ENCODE measurements at places on chromosomes 6 and 20.

GRCh38 chr20:62511300-62511914, 35.6 kb upstream of the GATA5 start:
- DNase-seq: no peak

DNA sequence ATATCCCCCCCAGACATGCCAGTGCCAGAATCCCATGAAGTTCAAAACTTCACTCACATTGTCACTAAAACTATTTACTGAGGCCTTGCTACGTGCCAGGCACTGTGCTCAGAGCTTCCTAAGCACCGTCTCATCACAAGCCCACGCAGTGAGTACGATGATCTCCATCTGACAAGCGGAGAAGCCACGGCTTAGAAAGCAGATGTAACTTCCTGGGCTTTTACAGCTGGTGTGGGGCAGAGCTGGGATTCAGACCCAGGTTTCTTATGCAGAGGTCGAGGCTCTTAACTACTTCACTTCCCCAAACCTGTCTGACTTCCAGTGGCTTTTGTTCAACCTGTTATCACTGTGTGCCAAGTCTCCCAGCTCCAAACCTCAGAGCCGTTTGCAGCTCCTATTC, 8.3 kb downstream of the MDGA1 start:
- no peak for DNase-seq

DNA sequence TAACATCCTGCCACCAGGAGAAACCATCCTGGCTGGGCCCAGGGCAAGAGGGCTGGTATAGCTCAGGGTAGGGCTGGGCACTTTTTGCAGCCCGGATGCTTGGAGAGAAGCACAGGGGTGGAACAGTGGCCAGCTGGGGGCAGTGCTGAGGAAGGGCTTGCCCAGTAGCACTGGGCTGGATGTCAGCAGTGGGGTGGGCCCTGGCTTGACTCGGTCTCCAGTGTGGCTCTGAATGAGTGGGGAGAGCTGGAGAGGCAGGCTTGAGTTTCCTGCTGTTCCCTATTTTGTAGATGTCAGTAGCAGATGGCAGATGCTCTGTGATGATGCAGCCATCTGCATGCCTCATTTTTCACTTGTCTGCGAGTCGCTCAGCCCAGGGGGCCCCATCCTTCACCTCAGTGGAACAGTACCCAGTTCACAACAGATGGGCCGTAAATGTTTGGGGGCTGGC, 56.3 kb upstream of the TULP1 start:
- DNase-seq: no peak

- peak; percentile 35 for DNase-seq
Observed at GRCh38 chr6:40587240-40588069, at the start of gene LRFN2. TSS of gene LRFN2 (minus strand) at chr6:40587364.

DNA sequence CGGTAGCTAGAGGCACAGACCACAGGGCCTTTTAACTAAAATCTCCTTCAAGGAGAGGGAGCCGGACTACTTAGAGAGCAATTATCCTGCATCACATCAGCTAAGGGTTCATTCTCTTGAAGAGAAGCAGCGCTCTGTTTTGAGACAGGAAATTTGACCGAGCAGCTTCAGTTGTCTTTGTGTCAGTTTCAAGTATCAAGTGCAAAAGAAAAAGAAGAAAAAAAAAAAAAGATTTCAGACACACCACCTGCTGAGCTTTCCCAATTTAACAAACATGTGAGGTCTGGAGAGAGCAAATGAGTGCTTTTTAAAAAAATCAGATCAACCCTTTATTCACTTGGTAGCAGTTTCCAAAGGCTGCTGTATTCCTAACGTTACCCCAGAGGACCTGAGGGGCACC, 273.5 kb upstream of the POU3F2 start:
- DNase-seq: no peak

DNA sequence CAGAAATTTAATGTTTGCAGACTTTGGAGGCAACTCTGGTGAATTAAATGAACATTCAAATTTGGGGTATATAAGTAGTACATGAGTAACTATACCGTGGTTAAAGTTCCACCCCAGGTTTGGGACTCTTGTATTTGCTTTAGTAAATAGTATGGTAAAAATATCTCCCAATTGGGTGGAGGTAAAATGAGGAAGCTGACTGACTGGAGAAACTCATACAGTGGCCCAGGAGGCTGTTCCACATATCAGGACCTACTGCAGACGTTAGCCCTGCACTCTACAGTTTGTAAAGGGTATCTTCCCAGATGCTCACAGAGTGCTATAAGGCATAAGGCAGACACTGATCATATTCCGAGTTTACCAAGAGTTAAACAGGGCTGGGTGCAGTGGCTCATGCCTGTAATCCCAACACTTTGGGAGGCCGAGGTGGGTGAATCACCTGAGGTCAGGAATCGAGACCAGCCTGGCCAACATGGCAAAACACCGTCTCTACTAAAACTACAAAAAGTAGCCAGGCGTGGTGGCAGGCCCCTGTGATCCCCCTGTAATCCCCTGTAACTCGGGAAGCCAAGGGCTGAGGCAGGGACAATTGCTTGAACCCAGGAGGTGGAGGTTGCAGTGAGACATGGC, 53.7 kb downstream of the CPXM1 start:
- no peak for DNase-seq

DNA sequence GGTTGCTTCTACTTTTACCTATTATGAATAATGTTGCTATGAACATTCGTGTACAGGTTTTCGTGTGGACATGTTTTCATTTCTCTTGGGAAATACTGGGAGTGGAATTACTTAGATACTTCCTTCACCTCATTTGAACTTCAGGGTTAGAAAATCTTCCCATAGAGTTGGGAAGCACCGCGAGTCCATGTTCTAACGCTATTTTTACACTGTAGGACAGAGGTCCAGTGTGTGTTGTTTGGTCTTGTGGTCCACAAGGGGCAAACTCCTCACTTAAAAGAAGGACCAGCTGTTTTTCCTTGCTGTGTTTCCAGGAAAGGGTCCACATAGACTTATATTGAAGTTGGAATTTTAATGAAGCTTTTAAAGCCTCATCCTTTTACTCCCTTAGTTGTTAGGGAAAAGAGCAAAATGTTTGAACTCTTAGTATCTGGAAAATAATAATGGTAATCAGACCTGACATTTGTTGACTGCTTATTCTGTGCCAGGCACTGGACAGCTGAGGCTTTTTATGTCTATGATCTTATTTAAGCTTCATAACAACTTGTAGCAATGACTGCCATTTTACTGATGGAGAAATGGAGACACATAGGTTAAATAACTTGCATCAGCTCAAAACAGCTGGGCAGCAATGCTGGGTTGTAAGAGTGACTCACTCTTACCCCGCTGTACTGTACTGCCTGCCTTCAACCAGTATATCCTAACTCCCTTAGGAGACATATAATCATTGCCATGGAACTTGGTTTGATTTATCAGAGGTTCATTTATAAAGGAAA, 52.0 kb downstream of the CDC5L start:
- no peak for DNase-seq

DNA sequence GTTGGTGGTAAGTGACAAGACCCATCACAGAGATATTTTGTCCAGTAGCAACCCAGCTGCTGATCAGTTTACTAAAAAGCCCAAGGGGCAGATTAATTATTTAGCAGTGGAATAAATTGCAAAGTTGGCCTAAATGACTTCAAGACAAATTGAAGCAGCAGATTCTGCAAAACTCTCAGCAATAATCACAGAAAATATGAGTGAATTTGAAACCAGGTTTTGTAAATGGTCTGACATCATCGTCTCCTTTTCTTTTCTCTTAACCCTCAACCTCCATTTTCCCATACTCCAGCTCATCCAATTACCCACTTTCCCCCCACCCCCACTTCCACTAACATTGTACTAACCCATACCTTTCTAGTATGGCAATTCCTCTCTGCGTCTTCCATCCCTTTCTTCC, 11.3 kb upstream of the PTPRK start:
- no peak for DNase-seq
